ENCODE measurements at places on chromosomes 7 and 10.

GRCh38 chr10:126639084-126639483, 31.4 kb downstream of the C10orf90 start:
- no peak for DNase-seq

DNA sequence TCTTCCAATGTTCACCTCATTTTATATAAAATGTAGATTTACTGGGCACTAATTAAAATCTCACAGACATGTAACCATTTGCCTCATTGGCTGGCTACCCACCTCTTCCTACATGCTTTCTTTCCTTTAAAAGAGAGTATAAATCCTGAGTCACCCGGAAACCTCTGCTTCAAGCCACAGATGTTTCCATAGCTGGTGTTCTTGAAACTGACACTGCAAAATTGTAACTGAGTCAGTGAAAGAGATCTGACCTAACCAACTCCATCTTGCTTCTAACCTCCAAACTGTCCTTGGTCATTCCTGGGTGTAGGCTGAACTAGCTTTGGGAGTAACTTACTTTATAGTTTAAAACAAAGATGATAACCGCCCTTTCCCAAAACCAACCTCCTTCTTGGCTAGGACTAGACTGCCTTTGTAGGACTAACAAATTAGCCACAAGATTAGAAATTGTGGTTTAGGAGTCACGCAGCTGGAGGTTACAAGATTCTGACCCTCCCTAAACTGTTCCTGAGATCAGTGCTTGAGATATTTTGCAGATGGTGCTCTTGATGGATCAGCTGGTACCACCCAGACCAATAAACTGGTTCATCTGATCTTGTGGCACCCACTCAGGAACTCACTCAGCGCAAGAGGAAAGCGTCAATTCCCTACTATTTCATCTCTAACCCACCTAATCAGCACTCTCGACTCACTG, 33.5 kb downstream of the SVOPL start:
- no peak for DNase-seq

- no peak for DNase-seq
Observed at GRCh38 chr7:142194201-142194600, 63.7 kb downstream of the PRSS58 start.

DNA sequence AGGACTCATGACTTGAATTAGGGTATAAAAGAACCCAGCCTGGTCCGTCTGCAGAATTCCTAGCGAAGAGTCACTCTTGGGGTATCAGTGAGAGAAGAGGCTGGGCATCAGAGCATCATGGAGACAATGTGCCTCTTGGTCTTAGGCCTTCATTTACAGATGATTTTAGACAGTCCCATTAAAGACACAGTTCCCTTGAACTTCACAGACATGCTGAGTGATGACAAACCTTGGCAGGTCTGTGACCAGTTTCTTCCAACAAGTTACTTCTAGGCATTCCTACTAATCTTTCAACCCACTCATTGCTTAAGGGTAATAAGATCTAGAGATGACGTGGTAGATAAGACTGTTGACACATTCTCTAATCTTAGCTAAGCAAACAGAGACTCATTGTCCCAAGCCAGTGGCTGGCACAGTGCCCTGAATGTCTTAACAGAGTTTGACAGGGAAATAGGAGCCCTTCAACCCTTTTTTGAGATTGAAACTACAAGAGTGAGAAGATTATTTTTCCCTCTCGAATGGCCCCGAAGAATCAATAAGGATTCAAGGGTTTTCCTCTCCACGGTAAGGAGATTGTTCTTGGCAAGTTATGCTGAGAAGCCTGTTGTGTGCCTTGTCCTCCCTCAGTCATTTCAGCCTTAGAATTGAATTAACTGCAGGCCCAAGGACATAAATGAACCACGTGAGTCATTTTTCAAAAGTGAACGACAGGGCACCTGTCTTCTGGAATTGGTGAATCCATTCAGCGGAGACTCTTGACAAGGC, 281.1 kb downstream of the CCDC3 start:
- DNase-seq: no peak

GRCh38 chr7:98276241-98276761, 5.2 kb upstream of the BRI3 start:
- DNase-seq: peak; percentile 80

GRCh38 chr7:116062666-116063065, 32.1 kb upstream of the TFEC start:
- DNase-seq: no peak

- DNase-seq: no peak
Observed at GRCh38 chr7:80288175-80289122, 153.8 kb downstream of the GNAI1 start.

DNA sequence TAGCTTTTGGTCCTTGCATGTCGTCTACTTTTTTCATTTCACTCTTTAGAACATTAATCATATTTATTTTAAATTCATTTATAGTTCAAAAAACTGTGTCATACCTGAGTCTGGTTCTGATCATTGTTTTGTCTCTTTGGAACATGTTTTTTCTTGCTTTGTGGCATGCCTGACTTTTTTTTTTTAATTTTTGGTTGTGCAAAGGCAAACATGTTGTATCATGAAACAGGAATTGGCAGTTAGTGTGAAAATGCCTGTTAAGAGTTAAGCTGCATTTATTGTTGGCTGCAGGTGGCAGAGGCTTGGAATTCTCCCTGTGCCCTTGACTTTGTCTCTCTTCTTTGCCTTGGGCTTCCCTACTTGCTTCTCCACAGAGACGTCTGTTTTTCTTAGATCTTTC, 525.0 kb upstream of the ADARB2 start:
- DNase-seq: no peak

GRCh38 chr7:27143950-27144780, 684 bp upstream of the HOXA5 start:
- no peak for DNase-seq

GRCh38 chr7:154364170-154364569, 312.0 kb downstream of the DPP6 start:
- no peak for DNase-seq

- DNase-seq: peak; percentile 54
Observed at GRCh38 chr7:107913851-107914250, 22.9 kb downstream of the DLD start.

GRCh38 chr10:29136411-29136810, 152.5 kb upstream of the LYZL1 start:
- DNase-seq: no peak

GRCh38 chr10:63699785-63700613, 178.8 kb downstream of the REEP3 start:
- no peak for DNase-seq

DNA sequence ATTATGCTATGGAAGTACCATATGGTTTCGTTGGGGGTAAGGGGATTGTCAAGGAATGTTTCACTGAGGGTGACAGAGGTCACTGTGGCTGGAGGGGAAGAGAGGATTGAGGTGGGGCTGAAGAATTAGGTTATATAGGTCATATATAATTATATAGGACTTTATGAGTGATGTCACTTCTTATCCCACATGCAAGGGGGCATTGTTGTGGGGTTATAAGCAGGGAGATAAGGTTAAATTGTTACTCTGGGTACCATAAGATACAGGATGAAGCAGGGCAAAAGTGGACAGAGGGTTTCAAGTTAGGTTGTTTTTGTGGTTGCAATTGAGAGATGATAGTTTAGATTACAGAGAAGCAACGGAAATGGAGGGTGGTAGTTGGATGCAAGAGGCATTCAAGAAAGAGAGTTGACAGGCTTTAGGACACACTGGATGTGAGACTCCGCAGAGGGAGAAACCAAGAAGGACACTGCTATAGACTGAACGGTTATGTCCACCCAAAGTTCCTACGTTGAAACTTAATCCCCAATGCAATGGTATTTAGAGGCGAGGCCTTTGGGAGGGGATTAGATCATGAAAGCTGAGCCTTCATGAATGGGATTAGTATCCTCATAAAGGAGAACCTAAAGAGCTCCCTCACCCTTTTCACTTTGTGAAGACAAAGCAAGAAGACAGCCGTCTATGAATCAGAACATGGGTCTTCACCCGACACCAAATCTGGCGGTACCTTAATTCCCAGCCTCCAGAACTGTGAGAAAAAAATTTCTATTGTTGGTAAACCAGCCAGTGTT, 7.0 kb upstream of the PRR15 start:
- no peak for DNase-seq

GRCh38 chr7:121545418-121545817, 149.3 kb upstream of the FAM3C start:
- no peak for DNase-seq

- DNase-seq: no peak
Observed at GRCh38 chr10:128657548-128657947, 531.3 kb upstream of the MKI67 start.

- no peak for DNase-seq
Observed at GRCh38 chr10:10872764-10873163, 144.9 kb upstream of the CELF2 start.

DNA sequence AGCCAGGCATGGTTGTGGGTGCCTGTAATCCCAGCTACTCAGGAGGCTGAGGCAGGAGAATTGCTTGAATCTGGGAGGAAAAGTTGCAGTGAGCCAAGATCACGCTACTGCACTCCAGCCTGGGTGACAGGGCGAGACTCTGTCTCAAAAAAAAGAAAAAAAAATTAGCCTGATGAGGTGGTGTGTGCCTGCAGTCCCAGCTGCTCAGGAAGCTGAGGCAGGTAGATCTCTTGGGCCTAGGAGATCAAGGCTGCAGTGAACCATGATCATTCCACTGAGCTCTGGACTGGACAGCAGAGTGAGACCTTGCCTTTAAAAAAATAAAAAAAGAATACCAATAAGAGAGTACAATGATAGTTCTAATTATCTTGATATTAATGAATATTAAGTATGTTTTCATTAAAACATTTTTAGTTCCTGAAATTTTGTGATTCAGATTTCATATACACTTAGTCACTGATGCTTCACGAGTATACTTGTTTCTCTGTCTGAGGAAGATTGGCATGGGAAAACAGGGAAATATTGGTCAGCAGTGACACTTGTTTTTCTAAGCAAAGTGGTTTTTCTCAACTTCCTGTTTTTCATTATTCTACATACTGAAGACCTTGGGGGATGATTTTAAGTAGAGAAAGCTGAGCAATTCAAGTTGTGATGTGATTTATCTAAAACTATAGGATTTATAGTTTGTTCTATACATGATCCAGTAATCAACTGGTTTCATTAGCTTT, 76.8 kb downstream of the ADK start:
- peak; percentile 85 for DNase-seq

DNA sequence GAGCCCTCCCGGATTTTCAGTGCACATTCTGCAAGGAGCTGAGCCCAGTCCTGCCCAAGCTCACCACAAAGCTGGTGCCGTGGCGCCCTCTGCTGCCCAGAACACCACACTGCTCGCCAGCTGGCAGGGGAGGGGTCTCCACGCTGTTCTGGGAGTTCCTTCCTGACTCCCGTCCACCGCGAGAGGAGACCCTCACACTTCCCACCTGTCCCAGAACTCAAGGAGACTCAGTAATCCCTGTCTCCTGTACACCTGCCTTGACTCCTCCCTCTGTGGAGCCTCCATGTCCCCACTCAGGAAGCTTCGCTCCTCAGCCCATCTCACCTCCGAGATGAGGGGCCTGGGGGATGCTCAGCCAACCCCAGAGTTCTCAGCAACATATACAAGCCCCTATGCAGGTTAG, 11.3 kb downstream of the C10orf105 start:
- peak; percentile 66 for DNase-seq

DNA sequence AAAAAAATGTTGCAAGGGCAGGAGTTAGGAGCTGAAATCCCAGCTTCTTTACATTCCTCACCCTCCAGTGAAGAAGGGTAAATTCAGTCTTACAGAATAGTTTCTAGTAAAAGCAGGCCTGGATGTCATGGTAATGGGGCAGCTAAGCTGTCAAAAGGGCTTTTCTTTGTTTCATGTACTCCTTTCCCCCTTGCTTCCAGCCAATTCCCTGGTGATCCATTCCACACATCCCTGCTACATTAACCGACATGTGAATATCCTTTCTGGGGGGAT, 36.0 kb downstream of the RHEB start:
- DNase-seq: no peak

Data from inflammatory macrophage treated with lipopolysaccharide for 1 hour (primary cell).